ENCODE measurements at places on chromosomes 3 and 15.

GRCh38 chr3:109853077-109853731 is 515.9 kb upstream of the DPPA4 start:
- no peak for DNase-seq

DNA sequence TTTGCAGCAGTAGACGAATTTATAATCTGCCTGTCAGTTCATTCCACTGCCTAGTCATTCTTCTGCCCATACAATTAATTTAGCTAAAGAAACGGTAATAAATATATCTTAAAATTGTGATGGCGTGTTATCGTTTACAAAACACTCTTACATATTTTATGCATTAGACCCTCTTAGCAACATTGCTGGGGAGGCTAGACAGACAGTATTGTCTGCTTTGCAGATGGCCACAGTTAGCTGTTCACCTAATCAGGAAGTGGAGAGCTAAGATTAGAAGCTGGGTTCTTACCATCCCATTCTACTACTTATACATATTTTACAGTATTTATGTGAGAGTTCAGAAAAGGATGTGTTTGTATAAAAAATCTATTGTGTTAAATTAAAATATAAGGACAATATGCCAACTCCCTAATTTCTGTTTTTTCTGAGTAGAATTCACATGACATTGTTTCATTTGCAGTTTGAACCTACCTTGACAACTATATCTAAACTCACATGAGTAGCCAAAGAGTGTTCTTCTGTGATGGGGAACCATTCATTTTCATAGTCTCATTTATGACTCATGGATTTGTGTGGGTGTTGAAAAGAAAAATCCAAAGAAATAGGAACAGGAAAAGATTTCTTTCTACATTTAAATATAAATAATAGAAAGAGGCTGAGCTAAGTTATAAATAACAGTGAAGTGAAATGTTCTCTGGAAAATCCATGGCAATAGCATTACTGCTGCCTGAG is 41.7 kb upstream of the C3orf80 start:
- DNase-seq, result no peak

DNA sequence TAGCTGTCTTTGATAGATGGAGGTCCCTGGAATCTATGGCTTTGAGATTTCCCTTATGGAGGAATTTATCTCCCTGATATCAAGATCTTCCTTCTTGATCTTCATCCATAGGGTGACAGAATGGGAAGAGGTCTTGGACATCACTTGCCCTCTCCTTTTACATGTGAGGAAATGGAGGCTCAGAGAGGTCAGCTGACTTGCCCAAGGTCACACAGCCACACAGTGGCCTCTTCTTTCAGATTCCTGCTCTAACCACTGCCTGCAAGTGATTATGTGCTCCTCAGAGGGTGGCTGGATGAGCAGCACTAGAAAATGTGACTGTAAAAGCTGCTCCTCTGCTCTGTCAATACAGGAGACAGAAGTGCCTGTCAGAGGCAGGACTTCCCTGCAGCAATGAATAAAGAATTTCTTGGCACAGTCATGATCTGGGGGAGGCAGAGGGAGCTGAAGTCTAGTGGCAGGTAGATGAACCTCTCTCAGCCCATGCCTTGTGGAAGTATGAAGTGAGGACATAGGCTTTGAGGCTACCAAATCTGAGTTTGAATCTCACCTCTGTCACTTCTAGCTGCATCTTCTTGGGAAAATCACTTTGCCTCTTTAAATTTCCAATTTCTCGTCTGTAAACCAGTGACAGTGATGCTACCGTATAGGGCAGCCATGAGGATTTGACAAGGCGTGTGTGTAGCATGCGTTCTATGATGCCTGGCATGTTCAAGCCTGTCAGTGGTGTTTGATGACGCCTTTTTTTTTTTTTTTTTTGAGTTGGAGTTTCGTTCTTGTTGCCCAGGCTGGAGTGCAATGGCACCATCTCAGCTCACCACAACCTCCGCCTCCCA is 12.0 kb downstream of the SSUH2 start:
- DNase-seq, result no peak

DNA sequence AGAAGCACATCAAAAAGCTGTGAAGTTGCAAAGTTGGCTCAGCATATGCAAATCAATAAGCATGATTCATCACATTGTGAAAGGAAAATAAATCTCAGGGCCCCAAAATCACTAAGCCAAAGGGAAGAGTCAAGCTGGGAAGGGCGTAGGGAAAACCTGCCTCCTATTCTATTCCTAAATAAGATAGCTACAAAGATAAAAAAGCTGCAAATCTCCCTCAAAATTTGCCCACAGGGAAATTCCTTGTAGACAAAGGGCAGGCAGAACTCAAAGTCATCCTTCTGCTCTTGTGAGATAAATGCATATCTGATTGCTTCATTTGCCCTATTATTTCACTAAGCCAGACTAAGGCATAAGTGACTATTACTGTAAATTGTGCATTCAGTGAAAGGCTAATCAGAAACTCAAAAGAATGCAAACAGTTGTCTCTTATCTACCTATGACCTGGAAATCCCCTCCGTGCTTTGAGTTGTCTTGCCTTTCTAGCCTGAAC is 30.5 kb upstream of the CCNL1 start:
- DNase-seq, result no peak

DNA sequence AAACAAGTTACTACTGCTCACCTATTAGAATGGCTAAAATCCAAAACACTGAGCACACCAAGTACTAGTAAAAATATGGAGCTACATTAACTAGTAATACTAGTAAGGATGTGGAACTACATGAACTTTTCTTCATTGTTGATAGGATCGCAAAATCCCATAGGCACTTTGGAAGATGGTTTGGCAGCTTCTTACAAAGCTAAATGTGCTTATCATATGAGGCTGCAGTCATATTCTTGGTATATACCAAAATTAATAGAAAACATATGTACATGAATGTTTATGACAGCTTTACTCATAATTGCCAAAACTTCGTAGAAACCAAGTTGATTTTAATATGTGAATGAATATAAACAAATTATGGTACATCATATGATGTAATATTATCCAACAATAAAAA is 366.8 kb upstream of the KCNMB2 start:
- DNase-seq, result no peak
